BJ (cell line): ENCODE measurements at places on chromosomes 1 and 21.
A peak's percentile ranks its signal among the peaks of the same experiment; 100 is the strongest.

DNA sequence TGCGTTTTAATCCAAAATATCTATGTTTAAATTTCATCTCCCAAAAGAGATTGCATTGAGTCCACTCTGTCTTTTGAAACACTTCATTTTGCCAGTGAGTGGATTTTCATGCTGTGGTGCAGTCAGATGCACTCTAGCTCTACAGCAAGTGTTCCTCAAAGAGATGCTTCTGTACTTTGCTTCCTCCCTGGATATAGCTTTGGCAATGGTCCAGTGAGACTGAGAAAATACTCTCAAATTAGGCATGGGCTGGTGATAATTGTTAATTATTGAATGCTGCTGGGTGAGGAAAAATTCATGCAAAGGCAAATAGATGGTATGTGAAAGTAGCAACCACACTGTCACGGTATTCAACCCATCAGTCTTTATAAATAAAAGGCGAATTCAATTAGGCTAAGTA lies 396.9 kb downstream of the ADGRL2 start:
- no peak for DNase-seq

GRCh38 chr1:162471290-162471853 lies 26.2 kb upstream of the UHMK1 start:
- no peak for DNase-seq

- peak; percentile 26 for DNase-seq
Observed at GRCh38 chr1:119101563-119101962, 38.9 kb downstream of the WARS2 start.

DNA sequence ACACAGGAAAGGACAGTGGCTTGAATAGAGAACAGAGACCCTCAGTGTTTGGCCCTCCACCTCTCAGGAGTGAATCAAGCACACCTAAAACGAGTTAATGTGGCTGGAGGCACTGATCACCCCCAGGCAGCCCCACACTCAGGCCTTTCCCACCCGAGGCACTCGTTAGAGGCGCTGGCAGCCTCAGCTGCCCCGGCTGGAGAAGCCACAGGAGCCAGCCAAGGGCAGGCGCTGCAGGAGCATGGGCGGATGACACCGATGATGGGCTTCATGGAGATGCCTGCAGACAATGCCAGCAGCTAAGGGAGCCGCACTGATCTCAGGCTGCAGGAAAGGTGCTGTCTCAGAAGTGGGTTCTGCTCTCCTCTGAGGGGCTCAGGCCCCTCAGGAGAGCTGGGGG lies 24.1 kb upstream of the ABCG1 start:
- DNase-seq, result no peak

DNA sequence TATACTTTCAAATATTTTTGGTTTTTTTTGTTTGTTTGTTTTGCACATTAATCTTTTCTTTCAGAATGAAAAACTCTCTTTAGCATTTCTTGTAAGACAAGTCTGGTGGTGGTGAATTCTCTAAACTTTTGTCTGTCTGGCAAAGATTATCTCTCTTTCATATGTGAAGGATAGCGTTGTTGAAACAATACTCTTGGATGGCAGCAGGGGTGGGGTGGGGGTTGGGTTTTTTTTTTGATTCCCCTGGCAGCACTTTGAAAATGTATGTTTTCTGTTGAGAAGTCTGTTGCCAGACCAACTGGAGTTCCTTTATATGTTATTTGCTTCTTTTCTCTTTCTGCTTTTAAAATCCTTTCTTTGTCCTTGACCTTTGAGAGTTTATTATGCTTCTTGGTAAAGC lies 160.2 kb downstream of the VAV3 start:
- DNase-seq, result no peak

GRCh38 chr1:90959352-90960206 lies 62.3 kb downstream of the ZNF644 start:
- no peak for DNase-seq
